ENCODE measurements at places on chromosomes 11 and 22.

DNA sequence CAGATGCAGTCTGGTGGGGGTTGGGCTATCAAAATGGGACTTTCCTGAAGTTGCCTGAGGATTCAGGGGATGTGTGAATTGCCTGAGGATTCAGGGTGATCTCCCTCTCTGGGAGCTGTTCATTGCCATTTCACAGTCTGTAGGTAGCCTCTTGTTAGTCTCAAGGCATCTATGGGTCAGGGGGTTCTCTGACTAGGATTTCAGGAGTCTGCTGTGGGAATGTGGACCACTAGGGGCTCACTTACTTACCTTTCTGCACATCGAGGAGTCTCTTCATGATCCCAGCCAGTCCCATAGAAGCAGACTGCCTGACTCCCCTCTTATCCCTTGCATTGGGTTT lies 54.0 kb downstream of the KCNQ1OT1 start:
- no peak for DNase-seq

DNA sequence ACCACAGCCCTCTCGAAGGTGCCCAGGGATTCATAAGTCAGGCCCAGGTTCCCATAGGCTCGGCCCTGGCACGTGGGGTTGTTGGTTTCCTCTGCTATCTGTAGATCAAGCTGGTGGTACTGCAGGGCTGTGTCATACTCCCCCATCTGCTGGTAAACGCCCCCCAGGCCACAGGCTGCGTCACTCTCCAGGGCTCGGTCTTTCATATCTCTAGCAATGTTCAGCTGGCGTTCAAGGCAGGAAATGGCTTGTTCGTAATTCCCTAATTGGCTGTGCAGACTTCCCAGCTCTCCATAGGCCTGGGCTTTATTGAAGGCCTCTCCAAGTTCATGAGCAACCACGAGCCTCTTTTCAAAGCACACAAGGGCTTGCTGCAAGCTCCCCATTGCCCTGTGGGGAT lies 186.4 kb upstream of the PITPNB start:
- DNase-seq: no peak

DNA sequence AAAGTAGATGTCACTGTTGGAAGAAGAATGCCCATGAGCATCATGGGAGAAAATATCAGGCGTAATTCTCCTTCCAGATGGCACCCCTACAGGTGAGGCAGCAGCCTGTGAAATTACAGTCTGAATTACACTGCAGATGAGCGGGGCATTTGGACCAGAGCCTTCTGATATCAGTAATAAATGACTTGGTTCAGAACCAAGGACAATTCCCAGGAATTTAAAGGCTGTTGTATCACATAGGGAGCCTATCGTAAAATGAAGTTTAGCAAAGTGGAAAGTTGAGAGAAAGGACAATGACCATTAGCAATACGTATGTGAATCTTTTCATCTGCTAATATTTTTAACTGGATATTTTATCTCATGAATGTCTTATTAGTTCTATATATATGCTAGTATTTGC lies 61.3 kb downstream of the PRMT3 start:
- no peak for DNase-seq

DNA sequence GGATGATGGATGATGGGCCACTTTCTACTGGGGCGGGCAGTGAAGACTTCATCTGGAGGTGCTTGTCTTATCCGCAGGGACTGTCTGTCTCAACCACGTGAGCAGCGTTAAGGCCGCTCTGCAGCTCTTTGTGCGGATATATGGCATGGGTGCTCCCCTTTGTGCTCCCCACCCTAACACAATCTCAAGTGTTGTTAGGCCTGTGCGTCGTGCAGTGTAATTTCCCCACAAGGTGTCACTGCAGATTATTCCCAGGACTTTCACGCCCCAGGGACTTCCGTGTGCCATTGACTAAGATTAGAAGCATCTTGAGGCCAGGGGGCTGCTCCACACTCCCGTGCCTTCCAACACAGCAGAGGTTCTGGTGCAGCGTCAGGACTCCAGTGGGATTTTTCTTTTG lies 65.3 kb downstream of the TBC1D22A start:
- no peak for DNase-seq

GRCh38 chr22:50019316-50019715 lies 6.8 kb upstream of the IL17REL start:
- no peak for DNase-seq

DNA sequence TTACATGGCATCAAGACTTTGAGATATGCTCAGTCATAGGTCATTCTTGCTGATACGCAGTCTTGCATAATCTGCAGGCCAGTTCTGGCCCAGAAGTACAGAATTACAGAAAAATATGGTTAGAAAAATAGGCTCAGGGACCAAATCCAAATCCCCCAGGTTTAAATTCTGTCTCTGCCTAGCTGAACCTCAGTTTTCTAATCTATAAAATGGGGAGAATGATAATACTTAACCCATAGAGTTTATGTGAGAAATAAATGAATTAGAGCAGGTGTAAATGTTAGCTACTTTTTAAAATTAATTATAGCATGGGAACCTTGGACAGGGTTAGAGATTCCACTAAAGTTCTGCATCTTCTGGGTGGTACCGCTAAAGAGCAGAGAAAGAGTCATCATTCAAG lies 52.3 kb upstream of the FAM181B start:
- no peak for DNase-seq

DNA sequence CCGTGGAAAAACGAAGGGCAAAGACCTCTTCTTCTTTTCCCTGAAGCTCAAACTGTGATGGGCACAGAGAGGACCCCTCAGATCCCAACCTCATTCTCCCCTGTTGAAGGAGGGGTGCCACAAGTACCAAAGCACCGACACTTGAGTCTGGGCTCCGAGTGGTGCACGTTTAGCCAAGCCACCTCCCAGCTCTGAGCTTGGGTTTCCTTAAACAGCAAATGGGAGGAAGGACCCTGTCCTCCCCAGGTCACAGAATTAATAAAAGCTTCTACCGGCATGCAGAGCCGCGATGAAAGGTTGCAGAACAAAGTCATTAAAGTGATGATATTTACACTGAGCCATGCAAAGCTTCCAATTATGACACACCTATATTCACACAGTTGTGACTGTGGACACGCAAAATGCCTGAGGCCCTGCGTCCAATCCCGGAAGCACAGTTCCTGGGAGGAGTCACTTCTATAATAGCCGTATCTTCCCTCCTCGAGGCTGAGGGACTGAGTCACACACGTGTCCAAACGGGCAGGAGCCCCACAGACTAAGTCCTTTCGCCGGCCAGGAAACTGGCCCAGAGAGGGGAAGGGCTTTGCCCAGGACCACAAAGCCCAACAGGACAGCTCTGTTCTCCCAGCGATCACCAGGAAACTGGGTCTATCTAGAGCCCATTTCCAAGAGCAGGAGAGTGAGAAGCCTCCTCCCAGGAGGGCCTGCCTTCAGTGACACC lies 922 bp upstream of the CSNK1E start:
- DNase-seq: no peak

DNA sequence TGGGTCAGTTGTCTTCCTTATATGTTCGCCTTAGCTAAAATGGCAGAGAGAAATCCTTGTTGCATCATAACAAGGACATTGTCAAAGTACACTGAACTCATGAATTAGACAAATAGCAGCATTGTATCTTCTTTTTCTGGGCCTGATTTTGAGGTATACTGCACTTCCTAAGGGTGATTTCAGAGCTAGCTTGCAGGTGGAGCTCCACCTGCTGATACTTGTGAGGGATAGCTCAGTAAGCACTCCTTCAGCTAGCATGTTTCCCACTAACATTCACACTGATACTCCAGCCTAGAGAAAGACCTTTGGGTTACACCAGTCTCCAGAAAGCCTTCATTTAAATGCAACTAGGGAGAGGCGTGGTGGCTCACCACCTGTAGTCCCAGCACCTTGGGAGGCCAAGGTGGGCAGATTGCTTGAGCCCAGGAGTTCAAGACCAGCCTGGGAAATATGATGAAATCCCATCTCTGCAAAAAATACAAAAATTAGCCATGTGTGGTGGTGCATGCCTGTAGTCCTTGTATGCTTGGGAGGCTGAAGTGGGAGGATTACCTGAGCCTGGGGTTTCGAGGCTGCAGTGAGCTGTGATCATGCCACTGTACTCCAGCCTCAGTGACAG lies 29.8 kb downstream of the JAM3 start:
- DNase-seq: no peak

DNA sequence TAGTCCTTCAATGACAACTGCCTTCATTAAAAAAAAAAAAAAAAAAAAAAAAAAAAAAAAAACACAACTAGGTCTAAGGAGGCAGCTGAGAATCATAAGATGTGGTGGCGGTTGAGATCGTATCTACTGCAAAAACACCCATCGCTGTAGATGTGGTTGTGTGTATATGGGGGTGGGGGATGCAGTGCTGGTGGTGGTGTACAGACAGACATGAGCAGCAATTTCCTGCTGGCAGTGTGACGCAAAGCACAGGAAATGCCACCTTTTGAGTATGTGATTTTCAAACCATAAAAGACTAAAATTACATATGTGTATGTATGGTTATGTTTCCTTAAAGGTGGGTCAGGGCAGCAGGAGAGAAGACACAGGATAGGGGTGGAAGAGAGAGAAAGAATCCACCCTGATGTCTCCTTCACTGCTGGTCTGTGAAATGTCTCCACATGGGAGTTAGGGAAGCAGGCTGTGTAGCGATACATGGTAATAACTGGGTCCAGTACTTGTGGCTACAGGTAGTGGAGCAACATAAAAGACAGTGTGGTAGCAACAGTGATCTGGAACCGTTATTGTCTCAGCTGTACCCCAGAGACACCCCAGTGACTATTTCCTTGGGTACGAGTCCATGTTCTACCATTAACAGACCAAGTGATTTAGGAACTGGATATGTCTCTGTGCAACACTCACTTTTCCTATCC lies 57.9 kb downstream of the SYTL2 start:
- no peak for DNase-seq
